COR-L47 (cell line): ENCODE measurements at places on chromosomes 11 and 22.

- no peak for DNase-seq
Observed at GRCh38 chr11:126169291-126169690, 42.2 kb downstream of the RPUSD4 start.

GRCh38 chr22:36182857-36183256 lies 18.8 kb downstream of the APOL4 start:
- no peak for DNase-seq

GRCh38 chr11:67276781-67277230 lies 10.5 kb downstream of the GRK2 start:
- no peak for DNase-seq

- DNase-seq: no peak
Observed at GRCh38 chr11:66035653-66036333, 9.5 kb upstream of the CATSPER1 start.

- DNase-seq: no peak
Observed at GRCh38 chr11:125250318-125251213, 86.0 kb downstream of the PKNOX2 start.
